ENCODE measurements at places on chromosomes 3 and 15.

DNA sequence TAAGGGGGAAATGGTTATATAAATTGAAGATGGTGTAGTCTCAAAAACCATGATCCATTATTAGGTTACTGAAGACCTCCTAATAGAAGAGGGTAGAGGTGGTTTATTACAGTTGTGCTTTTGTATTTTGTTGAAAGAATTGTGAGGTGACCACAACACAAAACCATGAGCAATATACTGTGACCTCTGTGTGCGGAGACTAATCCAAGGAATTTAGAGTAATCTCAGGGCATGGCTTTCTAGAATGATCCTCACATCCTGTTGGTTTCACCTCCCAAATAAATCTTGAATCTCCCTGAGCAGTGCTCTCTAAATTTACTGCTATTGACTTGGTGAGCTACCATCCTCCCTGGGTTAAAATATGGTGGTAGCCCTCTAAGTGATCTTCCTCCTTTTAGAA lies 52.3 kb downstream of the PTPRG start:
- no peak overlapping the region for H3K27ac ChIP-seq
- H3K36me3 ChIP-seq, result no peaks in the 10 kb centered on the region
- no peaks in the 10 kb centered on the region for H3K27me3 ChIP-seq
- H3K4me1 ChIP-seq, result no peaks in the 10 kb centered on the region
- no peak for DNase-seq

DNA sequence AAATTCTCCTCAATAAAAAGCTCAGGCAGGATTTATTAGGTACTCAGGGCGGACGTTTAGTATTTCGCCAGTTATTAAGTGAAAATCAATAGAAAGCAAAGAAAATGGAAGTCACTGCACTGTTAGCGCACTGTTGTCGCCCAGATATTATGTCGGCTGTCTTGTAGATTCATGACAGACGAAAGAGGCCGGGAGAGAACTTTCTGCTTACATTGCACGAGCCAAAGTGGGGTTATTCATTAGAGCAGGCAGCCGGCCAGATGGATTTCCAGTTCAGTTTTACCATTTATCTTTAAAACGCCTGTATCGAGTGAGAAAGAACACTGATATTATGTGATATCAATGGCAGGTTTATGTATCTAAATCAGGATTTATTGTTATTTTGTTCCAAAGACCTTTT lies 866.0 kb upstream of the NR2F2 start:
- no peak for DNase-seq
- no peaks in the 10 kb centered on the region for H3K36me3 ChIP-seq
- no peaks in the 10 kb centered on the region for H3K4me1 ChIP-seq
- H3K27ac ChIP-seq, result no peak overlapping the region
- no peak overlapping the region for H3K4me3 ChIP-seq

DNA sequence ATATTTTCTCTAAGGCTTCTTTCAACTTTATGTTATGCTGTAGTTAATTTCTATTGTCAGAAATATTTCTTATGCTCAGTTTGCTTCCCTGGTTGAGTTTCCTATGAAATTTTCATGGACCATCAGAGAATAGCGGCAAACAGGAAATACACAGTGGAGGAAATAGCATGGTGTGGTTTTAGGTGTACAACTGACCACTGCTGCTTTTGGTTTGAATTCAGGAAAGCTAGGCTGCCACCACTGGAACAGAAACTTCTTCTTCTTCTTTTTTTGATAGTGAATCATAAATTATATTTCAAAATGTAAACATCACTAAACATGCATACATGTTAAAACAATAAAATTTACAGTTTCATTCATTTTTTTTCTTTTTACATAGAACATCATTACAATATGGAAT lies 316.6 kb upstream of the TGFBR2 start:
- peaks cover 17% of the 10 kb centered on the region for H3K4me1 ChIP-seq
- H3K36me3 ChIP-seq, result no peaks in the 10 kb centered on the region
- DNase-seq, result no peak
- H3K27me3 ChIP-seq, result peaks cover 1% of the 10 kb centered on the region
- no peak overlapping the region for H3K4me3 ChIP-seq
- no peak overlapping the region for H3K27ac ChIP-seq

DNA sequence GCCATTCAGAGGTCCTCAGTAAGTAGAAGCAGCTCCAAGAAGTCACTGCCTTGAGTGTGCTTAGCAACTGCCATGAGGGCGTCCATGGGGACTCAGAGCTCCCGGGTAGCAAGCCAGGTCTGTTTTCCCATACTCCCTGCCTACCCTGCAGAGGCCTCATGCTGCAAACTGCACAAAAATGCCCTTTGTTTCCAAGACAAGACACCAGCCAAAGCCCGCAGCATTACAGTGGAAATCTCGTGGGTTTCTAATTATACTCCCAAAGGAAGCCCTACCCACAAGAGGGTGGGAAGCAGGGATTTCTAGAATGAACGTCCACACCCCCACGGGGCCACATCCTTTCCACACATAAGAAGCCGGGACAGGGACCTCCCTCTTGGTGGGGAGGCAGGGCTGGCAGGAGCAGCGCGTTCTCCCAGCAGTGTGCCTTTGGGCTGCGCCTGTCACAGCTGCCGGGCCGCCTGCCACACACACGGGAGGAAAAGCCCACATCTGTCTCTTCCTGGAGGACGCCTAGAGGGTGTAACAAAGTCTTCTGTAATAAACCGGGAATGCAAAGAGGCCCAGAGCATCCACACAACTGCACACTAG lies 31.1 kb downstream of the FAM174B start:
- H3K4me3 ChIP-seq, result no peak overlapping the region
- peaks cover 12% of the 10 kb centered on the region for H3K4me1 ChIP-seq
- H3K27ac ChIP-seq, result peak overlapping the region; percentile 31
- DNase-seq, result no peak
- no peaks in the 10 kb centered on the region for H3K36me3 ChIP-seq

GRCh38 chr3:193564012-193564411 lies 9.3 kb upstream of the ATP13A4 start:
- DNase-seq, result no peak
- H3K36me3 ChIP-seq, result no peaks in the 10 kb centered on the region
- H3K4me3 ChIP-seq, result no peak overlapping the region
- H3K27me3 ChIP-seq, result peaks cover 1% of the 10 kb centered on the region
- H3K27ac ChIP-seq, result no peak overlapping the region

DNA sequence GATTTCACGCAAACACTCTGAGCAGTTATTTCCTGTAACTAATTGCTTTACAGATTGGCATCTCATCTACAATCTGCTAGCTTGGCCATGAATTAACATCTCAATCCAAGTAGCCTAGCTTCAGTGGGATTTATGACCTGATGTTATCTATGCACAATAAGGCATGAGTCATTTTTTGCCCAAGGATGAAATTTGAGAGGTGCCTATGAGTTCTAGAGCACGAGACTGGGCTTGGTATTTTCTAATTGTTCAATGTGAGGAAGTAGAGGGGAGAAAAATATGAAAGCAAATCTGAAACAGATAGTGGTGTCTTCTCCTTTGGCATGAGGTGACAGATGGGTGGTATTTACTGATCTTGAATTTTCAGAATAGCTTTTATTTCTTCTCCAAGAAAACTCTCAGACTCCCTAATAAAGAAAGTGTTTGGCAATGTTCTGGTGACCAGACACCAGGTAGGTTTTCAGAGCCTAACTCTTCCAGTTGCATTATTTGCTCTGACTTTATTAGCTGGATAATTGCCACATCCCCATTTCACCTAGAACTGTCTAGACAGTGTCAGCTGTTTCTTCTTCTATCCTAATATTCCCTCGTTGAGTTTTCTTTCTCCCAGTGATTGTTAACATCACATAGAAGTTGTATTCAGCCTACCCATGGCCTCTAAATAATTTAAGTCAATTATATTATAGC lies 301.0 kb upstream of the UMPS start:
- no peak for DNase-seq
- H3K36me3 ChIP-seq, result no peaks in the 10 kb centered on the region
- H3K4me3 ChIP-seq, result no peak overlapping the region
- no peak overlapping the region for H3K27ac ChIP-seq
- no peaks in the 10 kb centered on the region for H3K4me1 ChIP-seq
- H3K27me3 ChIP-seq, result peaks cover 18% of the 10 kb centered on the region

- no peaks in the 10 kb centered on the region for H3K27me3 ChIP-seq
- no peak for DNase-seq
- no peaks in the 10 kb centered on the region for H3K4me1 ChIP-seq
Observed at GRCh38 chr15:40006646-40007045, 32.3 kb downstream of the SRP14 start.

GRCh38 chr3:111472556-111472955 lies 69.4 kb upstream of the CD96 start:
- H3K4me3 ChIP-seq, result no peak overlapping the region
- no peak overlapping the region for H3K27ac ChIP-seq
- no peaks in the 10 kb centered on the region for H3K4me1 ChIP-seq
- no peaks in the 10 kb centered on the region for H3K36me3 ChIP-seq

GRCh38 chr3:44501971-44502370 lies 24.5 kb upstream of the ZNF445 start:
- H3K4me1 ChIP-seq, result peaks cover 3% of the 10 kb centered on the region
- no peaks in the 10 kb centered on the region for H3K27me3 ChIP-seq
- peaks cover 83% of the 10 kb centered on the region for H3K36me3 ChIP-seq
- H3K27ac ChIP-seq, result no peak overlapping the region

DNA sequence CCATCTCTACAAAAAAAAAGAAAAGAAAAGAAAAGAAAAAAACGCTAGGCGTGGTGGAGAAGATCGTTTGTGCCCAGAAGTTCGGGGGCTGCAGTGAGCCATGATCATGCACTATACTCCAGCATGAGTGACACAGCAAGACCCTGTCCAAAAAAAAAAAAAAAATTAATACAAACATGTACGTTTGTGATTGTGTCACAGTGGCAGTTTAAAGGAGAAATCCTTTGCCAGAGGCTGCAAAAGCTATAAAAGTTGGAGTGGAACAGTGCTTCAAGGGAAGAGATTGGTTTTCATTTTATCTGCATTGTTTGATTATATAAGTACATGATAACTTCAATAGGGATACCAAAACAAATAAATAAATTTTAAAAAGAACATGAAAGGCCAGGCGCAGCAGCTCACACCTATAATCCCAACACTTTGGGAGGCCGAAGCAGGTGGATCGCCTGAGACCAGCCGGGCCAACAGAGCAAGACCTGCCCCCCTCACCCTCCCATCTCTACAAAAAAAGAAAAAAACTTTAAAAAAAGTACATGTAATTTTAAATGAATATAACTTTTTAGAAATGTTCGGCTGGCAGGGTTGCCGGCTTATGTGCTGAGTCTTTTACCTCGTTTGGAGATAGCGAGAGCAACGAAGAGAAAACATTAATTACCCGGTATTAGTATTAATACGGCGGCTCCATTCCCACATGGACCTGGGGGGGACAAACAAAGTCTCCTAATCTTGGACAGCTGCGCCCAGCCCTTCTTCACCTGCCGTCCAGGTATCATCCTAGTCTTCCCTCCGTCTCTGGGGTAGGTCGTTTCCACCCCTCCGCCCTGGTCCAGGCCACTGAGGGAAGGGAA lies 573 bp upstream of the DIS3L start:
- H3K27me3 ChIP-seq, result peaks cover 2% of the 10 kb centered on the region
- DNase-seq, result no peak
- H3K4me3 ChIP-seq, result peak overlapping the region; percentile 80
- H3K27ac ChIP-seq, result peak overlapping the region; percentile 92
- peaks cover 8% of the 10 kb centered on the region for H3K36me3 ChIP-seq

- peak; percentile 60 for DNase-seq
- peaks cover 55% of the 10 kb centered on the region for H3K36me3 ChIP-seq
- no peaks in the 10 kb centered on the region for H3K27me3 ChIP-seq
- peak overlapping the region; percentile 98 for H3K4me3 ChIP-seq
Observed at GRCh38 chr3:101849714-101850245, 466 bp downstream of the NFKBIZ start.

GRCh38 chr3:9704347-9705322 lies 1.0 kb downstream of the CPNE9 start:
- no peak overlapping the region for H3K4me3 ChIP-seq
- H3K4me1 ChIP-seq, result peaks cover 9% of the 10 kb centered on the region
- peaks cover 24% of the 10 kb centered on the region for H3K36me3 ChIP-seq
- H3K27ac ChIP-seq, result no peak overlapping the region

DNA sequence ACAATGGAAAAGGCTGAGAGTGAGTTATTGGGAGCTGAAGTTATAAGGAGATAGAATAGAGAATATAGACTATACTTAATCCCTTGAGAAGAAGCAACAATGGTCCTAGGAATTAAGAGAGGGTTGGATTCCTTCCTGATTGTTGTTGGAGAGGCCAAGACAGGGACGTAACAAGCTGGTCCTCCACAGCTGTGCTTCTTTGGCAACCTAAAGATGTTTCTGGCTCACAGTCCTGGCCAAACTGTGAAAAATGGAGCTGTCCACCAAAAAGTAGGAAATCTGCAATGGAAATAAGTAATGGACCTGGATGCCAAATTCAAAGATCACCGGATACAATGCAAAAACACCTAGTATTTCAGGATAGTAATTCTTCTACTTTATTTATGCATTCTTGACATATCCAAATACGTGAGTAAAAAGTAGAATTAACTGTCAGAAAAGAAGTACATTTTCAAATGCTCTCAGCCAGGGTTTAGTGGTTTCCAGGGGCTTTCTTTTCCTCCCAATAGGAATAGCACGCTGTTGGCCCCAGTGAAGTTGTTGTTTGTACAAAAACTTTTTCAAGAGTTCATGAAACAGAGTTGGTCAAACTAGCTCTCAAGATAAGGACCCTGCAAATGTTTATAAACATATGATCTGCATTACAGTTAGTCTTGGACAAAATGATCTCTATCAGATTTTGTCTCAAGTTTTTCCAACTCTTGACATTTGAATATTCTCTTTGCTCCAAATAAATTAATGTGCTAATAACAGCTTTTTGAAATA lies 28.3 kb downstream of the CERS3 start:
- H3K27me3 ChIP-seq, result peaks cover 2% of the 10 kb centered on the region
- H3K4me3 ChIP-seq, result no peak overlapping the region
- H3K4me1 ChIP-seq, result no peaks in the 10 kb centered on the region
- no peaks in the 10 kb centered on the region for H3K36me3 ChIP-seq
- no peak overlapping the region for H3K27ac ChIP-seq

GRCh38 chr3:67421912-67422311 lies 232.5 kb downstream of the SUCLG2 start:
- no peaks in the 10 kb centered on the region for H3K4me1 ChIP-seq
- H3K4me3 ChIP-seq, result no peak overlapping the region
- no peak for DNase-seq
- no peaks in the 10 kb centered on the region for H3K27me3 ChIP-seq
- H3K27ac ChIP-seq, result no peak overlapping the region
- H3K36me3 ChIP-seq, result peaks cover 50% of the 10 kb centered on the region

DNA sequence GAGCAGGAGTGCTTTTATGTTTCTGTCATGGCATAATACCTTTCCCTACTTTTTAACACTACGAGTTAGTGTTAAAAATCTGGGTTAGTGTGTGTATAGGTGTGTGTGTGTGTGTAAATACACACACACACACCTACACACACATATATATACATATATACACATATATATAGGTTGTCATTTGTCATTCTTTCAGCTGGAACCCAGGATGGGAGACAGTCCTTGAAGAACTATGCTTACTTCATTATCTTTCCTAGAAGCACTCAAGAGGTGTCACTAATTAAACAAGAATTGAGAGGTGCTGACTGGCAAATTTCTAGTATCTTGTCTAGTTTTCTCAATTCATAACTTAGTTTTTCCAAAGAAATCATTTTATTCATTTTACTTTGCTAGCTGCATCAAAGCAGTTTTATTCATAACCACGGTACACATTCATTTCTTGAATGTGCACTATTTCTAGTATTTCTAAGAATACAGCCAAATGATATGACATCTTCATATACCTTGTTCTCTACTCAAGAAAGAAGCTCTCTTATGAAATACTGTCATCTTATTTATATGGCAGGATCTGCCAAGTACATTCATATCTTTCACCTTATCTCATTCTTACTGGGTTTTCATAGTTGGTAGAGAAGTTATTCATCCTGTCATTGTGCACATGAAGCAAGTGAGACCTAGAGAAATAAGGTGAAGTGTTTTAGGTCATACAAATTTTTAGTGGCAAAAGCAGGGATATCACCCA lies 46.6 kb downstream of the ISL2 start:
- no peak overlapping the region for H3K4me3 ChIP-seq
- no peak for DNase-seq
- no peak overlapping the region for H3K27ac ChIP-seq
- peaks cover 4% of the 10 kb centered on the region for H3K36me3 ChIP-seq
- H3K4me1 ChIP-seq, result no peaks in the 10 kb centered on the region

Data from activated CD4-positive, alpha-beta T cell treated with anti-CD3 and anti-CD28 coated beads, Interleukin-2, amount 10 ng/mL, durations not matched to agents 7 days and 5 days (primary cell).